Activated CD8-positive, alpha-beta memory T cell treated with anti-CD3 and anti-CD28 coated beads for 1 hour (primary cell): ENCODE measurements at places on chromosomes 1 and 21.

DNA sequence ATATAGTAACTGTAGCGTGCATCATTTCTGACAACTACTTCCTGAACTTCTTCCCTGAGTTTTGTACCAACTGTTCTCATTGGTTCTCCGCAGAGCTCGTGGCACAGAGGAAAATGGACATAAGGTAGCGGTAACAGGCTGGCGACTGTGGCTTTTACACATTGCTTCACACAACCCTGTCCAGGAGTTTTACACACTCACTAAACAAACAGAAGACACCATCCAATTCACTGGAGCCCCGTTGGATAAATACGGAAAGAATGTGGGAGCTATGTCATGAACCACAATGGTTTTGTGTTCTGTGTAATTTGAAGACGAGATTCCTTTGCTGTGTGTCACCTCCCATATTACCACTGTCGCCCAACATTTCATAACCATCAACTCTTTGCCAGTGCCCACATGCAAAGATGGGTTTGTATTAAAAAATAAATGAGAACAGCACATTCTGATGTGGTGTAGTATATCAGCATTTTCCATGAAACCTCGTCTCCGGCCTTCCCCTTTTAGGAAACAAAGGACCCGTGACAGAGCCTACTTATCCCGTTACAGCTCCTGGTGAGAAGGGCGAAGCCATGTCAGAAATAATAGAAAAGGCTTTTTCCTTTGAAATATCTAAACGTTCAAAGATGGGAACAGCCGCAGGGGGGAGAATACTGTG, 47.4 kb upstream of the ENAH start:
- no peak for DNase-seq

DNA sequence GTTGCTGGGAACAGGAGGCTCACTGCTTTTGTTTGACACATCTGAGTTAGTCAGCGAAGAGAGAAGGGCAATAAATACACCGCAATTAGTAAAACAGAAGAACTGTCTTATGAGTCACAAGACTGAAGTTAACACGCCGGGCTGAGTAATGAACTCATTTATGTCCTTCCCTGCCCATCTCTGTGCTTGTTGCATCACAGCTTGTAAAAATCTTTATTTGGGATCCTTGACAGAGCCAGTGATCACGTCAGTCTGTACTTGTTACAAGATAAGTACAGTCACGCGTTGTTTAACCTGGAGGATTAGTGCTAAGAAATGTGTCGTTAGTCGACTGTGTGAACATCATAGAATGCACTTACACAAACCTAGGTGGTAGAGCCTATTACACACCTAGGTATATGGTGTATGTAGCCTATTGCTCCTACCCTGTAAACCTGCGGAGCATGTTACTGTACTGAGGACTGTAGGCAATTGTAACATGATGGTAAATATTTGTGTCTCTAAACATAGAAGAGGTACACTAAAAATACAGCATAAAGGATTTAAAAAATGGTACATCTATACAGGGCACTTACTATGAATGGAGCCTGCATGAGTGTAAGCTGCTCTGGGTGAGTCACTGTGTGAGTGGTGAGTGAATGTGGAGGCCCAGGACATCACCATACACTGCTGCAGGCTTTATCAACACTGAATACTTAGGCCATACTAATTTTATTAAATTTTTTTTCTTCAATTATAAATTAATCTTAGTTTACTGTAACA, 272.2 kb downstream of the TNR start:
- DNase-seq = no peak

DNA sequence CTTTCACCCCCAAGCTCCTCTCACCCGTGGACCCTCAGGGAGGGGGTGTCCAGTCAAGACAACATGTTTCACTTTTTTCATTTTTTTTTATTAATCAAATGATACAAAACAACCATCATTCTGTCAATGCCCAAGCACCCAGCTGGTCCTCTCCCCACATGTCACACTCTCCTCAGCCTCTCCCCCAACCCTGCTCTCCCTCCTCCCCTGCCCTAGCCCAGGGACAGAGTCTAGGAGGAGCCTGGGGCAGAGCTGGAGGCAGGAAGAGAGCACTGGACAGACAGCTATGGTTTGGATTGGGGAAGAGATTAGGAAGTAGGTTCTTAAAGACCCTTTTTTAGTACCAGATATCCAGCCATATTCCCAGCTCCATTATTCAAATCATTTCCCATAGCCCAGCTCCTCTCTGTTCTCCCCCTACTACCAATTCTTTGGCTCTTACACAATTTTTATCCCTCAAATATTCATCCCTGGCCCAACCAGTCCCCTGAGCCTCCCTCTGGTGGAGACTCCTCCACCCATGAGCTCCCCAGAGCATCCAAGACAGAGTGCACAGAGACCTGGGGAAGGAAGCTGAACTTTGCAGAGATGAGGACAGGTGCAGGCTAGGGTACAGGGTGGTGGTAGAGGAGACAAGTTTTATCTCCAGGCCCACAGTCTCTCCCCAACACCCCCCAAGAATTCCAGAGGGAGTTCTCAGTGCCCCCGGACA, 1.4 kb upstream of the S100A16 start:
- no peak for DNase-seq

GRCh38 chr1:165960136-165960535, 132.7 kb downstream of the UCK2 start:
- no peak for DNase-seq

DNA sequence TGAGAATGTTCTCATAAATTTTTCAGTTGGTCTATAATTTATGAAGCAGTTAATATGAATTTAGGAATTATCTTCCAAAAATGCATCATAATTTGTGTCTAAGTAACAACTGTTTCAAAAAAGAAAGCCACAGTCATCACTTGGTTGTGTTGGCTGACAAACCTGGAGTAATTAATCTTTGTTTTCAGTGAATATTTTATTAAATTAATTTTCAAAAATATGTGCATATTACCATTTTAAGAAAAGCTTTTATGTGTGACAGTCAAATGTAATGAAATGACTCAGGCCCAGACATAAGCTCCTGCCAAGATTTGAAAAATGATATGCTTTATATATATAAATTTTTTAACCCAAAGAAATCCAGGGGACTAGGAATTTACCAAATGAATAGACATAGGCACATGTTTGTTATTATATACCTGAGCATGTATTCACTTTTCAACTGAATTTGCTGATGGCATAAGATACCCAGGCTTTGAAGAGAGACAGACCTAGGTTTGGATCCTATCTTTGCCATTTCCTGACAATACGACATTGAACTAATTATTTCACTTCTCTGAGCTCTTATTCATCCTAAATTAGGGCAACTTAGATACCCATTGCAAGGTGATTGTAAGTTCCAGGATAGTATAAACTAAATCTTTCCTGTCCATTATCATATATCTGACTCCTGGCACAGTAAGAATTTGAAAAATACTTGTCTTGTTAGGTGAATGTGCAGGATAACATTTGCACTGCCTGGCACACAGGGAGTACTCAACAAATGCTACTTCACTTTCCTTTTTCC, 729.5 kb upstream of the ADGRL2 start:
- no peak for DNase-seq

- DNase-seq = no peak
Observed at GRCh38 chr1:102661481-102661880, 446.8 kb downstream of the COL11A1 start.

DNA sequence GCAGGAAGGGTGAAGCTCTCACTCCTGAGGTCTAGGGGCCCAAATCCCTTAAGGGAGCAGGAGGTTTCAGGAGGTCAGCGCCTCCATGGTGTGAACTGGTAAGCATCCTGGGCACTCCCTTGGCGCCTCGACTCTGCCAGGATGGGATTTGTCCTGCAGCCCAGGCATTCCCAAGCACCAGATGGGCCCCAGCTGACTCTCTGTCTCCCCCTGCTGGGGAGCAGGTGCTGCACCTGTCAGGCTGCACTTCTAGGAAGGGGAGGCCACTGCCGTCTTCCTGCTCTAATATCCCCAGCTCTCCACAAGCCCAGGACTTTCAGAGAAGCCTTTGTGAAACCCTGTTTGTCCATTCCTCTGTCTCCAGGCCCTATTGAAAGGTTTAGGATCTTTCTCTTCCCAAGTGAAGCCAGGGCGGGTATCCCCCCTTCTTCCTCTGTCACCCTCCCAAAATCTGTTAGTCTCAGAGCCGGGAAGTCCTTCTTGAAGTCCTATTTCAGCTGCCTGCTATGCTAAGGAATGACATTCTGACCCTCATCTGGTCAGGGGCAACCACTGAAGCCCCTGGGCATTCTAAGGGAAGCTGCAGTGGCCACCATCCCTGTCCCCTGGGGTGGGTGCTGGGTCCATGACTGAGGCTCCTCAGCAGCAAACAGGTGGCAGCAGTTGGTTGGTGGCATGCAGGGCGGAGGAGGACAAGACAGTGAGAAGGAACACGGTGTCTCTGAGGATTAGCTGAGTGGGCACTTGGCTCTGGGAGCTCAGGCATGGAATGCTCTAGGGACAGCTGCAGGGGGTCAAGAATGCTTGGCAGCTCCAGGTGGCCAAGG, 3.2 kb downstream of the MYBPH start:
- no peak for DNase-seq

- DNase-seq = no peak
Observed at GRCh38 chr1:173113015-173113741, 62.4 kb upstream of the TNFSF18 start.

DNA sequence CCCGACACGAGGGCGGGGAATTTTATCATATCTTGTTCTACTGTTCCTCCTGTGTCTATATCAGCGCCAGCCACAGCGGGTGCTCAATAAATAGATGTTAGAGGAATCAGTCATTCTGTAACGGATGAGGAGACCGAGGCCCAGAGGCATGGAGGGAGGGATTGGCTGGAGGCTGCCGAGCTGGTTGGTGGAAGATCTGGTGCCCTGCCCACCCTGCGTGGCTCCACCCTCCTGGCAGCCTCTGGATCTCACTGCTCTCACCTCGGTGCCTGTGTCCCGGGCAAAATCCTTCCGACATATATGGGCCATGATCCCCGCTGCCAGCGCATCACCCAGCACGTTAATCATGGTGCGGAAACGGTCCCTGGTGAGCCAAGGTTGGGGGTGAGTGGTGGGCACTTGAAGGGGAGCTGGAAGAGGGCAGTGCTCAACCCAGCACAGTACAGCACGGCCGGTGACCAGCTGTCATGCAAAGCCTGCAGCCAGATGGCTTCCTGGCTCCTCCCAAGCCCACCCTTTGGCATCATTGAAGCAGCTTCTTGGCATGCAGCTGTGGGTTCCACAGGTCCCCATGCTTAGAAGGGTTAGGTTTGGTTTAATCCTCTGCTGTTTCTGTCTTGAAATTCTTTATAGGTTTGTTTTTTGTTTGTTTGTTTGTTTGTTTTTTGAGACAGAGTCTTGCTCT, 26.7 kb downstream of the PODN start:
- DNase-seq = no peak

- no peak for DNase-seq
Observed at GRCh38 chr21:44525391-44526095, 14.5 kb downstream of the KRTAP10-1 start.
